ENCODE measurements at places on chromosomes 3 and 15.

- DNase-seq = peak; percentile 82
Observed at GRCh38 chr15:34367101-34368081, at the start of gene LPCAT4. Gene LPCAT4, minus strand, starts transcription at chr15:34367196. Its CDS starts 96 bp downstream, at chr15:34367100.

- peak; percentile 19 for DNase-seq
Observed at GRCh38 chr3:908839-909238, 184.0 kb upstream of the CNTN6 start.

GRCh38 chr15:63165166-63165859, 8.0 kb upstream of the RPS27L start:
- no peak for DNase-seq

DNA sequence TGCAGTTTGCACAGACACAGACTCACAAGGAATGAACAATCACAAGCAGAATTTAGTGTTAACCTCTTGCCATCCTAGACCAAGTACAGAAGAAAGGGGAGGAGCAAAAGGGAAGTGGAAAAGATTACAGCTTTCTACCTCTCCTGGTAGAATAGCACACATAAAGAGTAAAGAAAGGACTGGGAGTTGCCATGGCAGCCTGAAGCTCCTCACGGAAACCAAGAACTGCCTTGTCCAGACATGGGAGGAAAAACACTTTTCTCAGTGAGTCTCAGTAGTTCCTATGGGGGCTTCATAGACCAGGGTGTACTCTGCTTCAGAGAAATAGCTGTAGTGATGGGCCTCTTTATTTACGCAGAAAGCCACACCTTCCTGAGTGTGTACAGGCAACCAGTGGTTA, 114.7 kb upstream of the GAP43 start:
- DNase-seq = no peak

- DNase-seq = no peak
Observed at GRCh38 chr15:71106802-71107500, 8.3 kb upstream of the THSD4 start.

- DNase-seq = no peak
Observed at GRCh38 chr15:41408234-41408641, 5.9 kb upstream of the NDUFAF1 start.

GRCh38 chr3:185537369-185537970, 14.9 kb downstream of the LIPH start:
- DNase-seq = peak; percentile 78

- DNase-seq = no peak
Observed at GRCh38 chr15:85804481-85805170, 9.9 kb upstream of the KLHL25 start.

- DNase-seq = peak; percentile 88
Observed at GRCh38 chr3:182980204-182981037, at the start of gene DCUN1D1. Gene DCUN1D1, minus strand, starts transcription at chr3:182980538. Its CDS starts 49 bp downstream, at chr3:182980489.

DNA sequence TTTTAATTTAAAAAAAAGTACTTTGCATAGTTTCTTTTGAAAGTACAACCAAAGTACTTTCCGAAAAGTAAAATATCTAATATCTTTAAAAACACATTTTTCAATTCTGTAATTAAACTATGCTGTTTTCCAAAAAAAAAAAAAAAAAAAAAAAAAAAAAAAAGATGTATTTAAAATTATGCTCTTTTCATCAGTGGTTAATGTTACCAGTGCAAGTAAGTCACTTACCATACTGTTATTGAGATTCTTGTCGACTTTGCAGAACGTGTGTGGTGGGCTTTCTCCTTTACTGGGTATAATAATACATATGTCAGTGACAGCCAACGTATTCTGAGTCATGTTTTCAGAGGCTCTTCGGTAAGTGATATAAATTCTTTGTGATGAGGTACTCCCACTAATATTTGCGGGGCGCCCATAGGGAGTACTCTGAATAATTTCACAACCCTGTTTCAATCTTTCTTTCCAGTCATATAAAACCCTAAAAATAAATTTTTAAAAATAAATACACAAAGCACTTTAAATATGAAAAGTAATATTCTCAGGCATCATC, 39.9 kb downstream of the DENND4A start:
- peak; percentile 40 for DNase-seq

GRCh38 chr3:178778589-178778988, 242.4 kb downstream of the KCNMB2 start:
- no peak for DNase-seq

DNA sequence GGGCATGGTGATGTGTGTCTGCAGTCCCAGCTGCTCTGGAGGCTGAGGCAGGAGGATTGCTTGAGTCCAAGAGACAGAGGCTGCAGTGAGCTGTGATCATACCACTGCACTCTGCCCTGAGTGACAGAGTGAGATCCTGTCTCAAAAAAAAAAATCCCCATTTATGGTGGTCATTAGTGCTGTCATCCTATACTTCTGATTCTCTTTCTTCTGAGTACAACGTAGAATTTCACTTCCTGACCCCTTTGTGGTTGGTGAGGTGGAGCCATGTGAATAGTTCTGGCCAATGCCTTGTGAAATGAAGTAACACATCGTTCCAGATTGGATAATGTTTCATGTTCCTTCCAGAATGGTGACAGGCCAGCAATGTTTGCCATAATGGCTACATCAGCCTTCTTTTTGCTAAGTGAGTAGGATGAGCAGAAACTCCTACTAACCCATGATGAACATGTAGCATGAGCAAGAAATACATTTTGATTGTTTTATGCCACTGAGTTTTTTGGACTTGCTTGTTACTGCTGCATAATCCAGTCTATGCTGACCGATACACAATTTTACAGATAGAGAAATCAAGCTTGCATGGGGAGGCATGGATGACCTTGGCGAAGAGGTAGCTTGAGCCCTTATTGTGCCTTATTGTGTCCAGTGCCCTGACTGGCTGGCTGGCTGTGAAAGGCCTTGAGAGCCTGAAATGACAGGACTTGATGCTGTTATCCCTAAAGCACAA, 30.9 kb upstream of the TLE3 start:
- DNase-seq = no peak

- no peak for DNase-seq
Observed at GRCh38 chr3:194745422-194746184, 59.9 kb downstream of the FAM43A start.

- no peak for DNase-seq
Observed at GRCh38 chr15:76274821-76275220, 36.4 kb downstream of the ETFA start.

DNA sequence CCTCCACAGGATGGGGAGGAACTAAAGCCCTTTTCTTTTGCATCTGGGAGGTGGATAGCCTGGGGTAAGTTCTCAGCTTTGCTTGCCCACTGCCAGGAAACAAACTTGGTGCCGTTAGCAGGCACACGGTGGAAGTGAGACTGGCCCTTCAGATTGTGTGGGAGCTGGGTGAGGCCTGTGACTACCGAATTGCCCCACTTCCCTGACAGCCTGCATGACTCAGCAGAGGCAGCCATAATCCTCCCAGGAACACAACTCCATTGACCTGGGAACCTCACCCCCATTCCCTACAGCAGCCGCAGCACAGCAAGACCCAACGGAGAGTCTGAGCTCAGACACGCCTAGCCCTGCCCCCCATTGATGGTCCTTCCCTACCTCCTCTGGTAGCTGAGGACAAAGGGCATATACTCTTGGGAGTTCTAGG, 282.6 kb downstream of the KLF13 start:
- DNase-seq = peak; percentile 24

DNA sequence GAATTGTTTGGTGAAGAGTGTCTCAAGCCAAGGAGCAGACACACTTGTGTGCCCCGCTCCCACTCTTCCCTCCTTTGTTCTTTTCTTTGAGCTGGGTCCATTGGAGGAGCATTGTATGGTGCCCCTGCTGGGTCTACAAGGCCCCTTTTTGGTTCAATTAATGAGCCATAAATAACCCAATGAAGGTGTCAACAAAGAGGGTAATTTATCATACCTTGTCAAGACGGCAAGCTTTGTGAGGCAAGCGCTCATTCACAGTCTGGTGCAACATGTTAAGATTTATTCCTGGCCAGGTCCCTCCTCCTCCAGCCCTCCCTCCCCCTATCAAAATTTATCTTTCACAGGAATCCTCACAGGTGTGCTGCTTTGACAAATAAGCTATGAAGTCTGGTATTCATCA, 300.1 kb downstream of the RORA start:
- DNase-seq = no peak

- DNase-seq = no peak
Observed at GRCh38 chr3:112818289-112818688, 28.4 kb downstream of the CD200R1L start.

- peak; percentile 28 for DNase-seq
Observed at GRCh38 chr3:72334681-72335457, 513.4 kb downstream of the SHQ1 start.

GRCh38 chr15:85733416-85733815, 61.3 kb downstream of the KLHL25 start:
- DNase-seq = no peak

DNA sequence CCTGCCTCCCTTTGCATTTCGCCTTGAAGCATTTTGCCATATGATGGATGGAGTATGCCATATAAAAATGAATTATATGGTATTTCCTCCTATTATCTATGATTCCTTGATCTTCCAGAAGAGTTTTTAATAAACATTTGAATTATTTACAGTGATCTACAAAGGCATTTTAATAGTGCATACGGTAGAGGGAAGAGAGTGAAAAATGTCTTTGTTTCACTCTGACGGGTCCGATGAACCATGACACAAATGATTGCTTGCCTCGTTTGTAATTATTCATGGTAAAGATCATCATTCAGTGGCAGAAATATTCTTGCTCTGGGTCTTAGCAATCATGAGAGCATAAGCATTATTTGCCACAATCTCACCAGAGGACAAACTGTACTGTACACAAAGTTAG, 1010.9 kb downstream of the NTRK3 start:
- DNase-seq = no peak

GRCh38 chr15:45133561-45133920, 3.7 kb downstream of the DUOX1 start:
- no peak for DNase-seq

- DNase-seq = no peak
Observed at GRCh38 chr3:36060950-36061349, 319.4 kb upstream of the STAC start.

DNA sequence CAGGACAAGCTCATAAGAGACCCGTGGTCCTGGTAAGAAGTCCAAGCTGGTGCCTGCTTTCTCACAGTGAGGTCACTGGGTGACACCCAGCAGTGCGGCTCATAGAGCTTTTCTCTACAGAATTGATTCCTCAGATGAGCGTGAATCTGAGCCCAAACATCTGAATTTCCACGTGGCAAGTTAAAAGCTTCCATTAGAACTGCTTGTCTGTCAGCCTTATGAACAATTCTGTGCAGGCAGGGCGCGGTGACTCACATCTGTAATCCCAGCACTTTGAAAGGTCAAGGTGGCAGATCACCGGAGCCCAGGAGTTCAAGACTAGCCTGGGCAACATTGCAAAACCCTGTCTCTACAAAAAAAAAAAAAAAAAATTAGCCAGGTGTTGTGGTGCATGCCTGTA, 113.1 kb upstream of the ABHD17C start:
- DNase-seq = no peak

GRCh38 chr15:91407269-91407889, 307.3 kb downstream of the SV2B start:
- DNase-seq = peak; percentile 17

GRCh38 chr15:74937272-74937589, 642 bp downstream of the COX5A start:
- no peak for DNase-seq

DNA sequence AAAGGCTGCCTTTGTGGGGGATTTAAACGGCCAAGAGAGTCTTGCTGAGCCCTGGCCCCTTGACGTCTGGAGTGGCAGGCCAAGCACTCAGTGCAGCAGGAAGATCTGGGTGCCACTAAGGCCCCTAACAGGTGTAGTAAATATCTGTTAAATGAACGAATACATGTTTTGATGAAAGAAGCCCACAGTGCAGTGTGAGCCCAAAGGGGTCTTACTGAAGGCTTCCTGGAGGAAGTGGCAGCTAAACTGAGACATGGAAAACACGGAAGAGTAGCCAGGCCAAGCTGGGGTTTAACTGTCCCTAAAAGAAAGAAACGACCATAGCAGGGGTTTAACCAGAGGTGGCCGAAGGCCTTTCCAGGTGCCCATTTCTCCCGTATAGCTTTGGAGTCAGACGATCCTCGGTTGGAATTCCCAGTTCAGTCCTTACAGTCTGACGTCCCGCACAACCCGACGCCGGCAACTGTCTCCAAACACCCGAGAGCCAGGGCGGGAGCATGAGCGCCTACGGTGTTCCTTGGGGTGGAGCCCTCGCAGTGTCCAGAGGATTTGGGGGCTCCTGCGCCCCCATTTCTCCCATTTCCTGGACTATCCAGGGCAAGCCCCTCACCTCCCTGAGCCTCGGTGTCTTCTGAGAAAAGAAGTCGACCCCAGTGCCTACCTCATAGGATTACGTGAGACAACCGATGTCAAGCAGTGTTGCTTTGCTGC, 910 bp upstream of the ABHD6 start:
- no peak for DNase-seq

DNA sequence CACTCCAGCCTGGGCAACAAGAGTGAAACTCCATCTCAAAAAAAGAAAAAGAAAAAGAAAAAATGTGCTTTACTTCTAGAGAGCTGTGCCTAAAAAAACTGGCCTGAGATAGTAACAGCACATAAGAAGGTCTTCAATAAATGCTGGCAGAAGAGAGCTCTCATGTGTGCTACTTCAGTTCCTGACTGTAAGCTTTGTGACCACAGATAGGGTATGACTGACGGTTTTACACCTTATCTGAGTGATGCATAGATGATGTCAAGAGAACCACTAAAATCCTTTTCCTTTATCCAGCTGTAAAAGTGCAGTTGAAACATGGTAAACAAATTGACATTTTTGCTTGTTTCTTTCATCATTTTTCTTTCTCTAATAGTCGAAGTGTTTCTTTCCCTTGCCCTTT, 127.9 kb downstream of the C3orf70 start:
- DNase-seq = no peak

- DNase-seq = no peak
Observed at GRCh38 chr15:61226361-61227256, 2.5 kb downstream of the RORA start.

- DNase-seq = no peak
Observed at GRCh38 chr3:16198427-16198826, 23.9 kb downstream of the GALNT15 start.

All from fibroblast of skin of back (primary cell).